ENCODE measurements at places on chromosomes 4 and X.

DNA sequence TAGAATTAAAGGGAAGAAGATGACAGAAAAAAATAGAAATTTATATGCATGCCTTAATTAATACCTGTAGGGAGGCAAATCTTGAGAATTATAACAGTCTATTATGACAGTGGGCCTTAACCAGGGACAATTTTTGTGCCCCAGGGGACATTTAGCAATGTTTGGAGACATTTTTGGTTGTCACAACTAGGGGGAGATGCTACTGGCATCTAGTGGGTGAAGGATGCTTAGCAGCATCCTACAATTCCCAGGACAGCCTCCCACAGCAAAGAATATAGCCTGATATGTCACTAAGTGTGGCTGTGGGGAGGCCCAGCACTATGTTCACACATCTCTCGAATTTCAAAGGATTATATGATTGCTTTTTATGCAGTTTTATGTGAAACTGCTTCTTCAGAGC is 10.5 kb downstream of the GPR82 start:
- DNase-seq = no peak
- H3K36me3 ChIP-seq = peaks cover 2% of the 10 kb centered on the region
- peaks cover 15% of the 10 kb centered on the region for H3K4me1 ChIP-seq
- H3K4me3 ChIP-seq = no peak overlapping the region
- peak overlapping the region; percentile 16 for H3K27ac ChIP-seq

- H3K4me1 ChIP-seq = peaks cover 12% of the 10 kb centered on the region
- H3K27ac ChIP-seq = peak overlapping the region; percentile 92
- peak; percentile 39 for DNase-seq
- no peak overlapping the region for H3K4me3 ChIP-seq
- H3K27me3 ChIP-seq = no peaks in the 10 kb centered on the region
Observed at GRCh38 chrX:49291615-49292337, 11.7 kb upstream of the GAGE10 start.

- H3K27me3 ChIP-seq = peaks cover 30% of the 10 kb centered on the region
- no peak overlapping the region for H3K27ac ChIP-seq
- no peak overlapping the region for H3K4me3 ChIP-seq
Observed at GRCh38 chr4:155428128-155428527, 51.4 kb upstream of the MAP9 start.

DNA sequence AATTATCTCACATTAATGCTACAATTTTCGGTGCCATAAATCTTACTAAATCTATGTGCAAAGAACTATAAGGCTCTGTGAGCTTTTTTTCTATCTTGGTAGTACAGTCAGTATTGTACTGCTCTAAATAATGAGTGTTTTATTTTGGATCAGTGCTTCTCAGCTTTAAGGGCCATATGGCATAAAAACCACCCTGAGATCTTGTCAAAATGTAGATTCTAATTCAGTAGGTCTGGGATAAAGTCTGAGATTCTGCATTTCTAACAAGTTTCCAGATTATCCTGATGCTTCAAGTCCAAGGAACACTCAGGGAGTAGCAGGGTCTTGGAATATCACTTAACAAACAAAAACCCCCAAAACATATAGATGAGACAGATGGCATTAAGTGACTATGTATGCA is 486.5 kb downstream of the GRXCR1 start:
- no peak for DNase-seq
- H3K4me3 ChIP-seq = no peak overlapping the region
- H3K4me1 ChIP-seq = no peaks in the 10 kb centered on the region
- no peak overlapping the region for H3K27ac ChIP-seq

- no peak overlapping the region for H3K27ac ChIP-seq
- no peaks in the 10 kb centered on the region for H3K36me3 ChIP-seq
- no peaks in the 10 kb centered on the region for H3K4me1 ChIP-seq
- no peak for DNase-seq
Observed at GRCh38 chrX:127207326-127207725, 387.8 kb downstream of the PRR32 start.

GRCh38 chr4:4914965-4915845 is 55.7 kb downstream of the MSX1 start:
- no peak for DNase-seq
- no peak overlapping the region for H3K4me3 ChIP-seq
- peaks cover 7% of the 10 kb centered on the region for H3K27me3 ChIP-seq
- no peaks in the 10 kb centered on the region for H3K36me3 ChIP-seq
- H3K4me1 ChIP-seq = no peaks in the 10 kb centered on the region
- H3K27ac ChIP-seq = no peak overlapping the region

GRCh38 chr4:60962286-60962685 is 237.8 kb upstream of the ADGRL3 start:
- H3K27ac ChIP-seq = no peak overlapping the region
- H3K4me3 ChIP-seq = no peak overlapping the region
- no peak for DNase-seq
- no peaks in the 10 kb centered on the region for H3K4me1 ChIP-seq

- no peaks in the 10 kb centered on the region for H3K4me1 ChIP-seq
- H3K36me3 ChIP-seq = no peaks in the 10 kb centered on the region
- DNase-seq = no peak
Observed at GRCh38 chrX:46044486-46044885, 500.7 kb downstream of the ZNF674 start.

DNA sequence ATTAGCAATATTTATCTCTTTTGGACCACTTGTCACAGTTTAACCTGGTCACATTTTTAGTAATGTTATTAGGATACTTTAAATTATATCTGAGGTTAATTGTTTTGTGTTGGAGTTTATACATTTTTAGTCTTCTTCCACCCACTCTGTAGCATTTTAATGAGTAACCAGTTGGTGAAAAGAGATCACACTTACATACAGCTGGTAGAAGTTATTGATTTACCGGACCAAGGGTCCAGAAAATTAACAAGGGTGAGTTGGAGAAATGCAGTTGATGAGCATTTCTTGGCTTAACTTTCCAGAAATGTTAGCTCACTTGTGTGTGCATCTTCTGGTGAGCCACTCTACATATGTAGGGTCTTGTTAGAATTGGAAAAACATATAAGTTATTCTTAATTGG is 219.6 kb downstream of the GRXCR1 start:
- no peak for DNase-seq
- H3K36me3 ChIP-seq = no peaks in the 10 kb centered on the region
- no peak overlapping the region for H3K4me3 ChIP-seq
- H3K27ac ChIP-seq = no peak overlapping the region
- no peaks in the 10 kb centered on the region for H3K4me1 ChIP-seq

GRCh38 chr4:138190452-138190858 is 51.7 kb downstream of the SLC7A11 start:
- H3K27ac ChIP-seq = no peak overlapping the region
- H3K27me3 ChIP-seq = no peaks in the 10 kb centered on the region
- DNase-seq = no peak
- H3K4me3 ChIP-seq = no peak overlapping the region
- no peaks in the 10 kb centered on the region for H3K4me1 ChIP-seq

GRCh38 chr4:166827629-166828028 is 406.7 kb downstream of the SPOCK3 start:
- DNase-seq = no peak
- H3K36me3 ChIP-seq = no peaks in the 10 kb centered on the region
- H3K27me3 ChIP-seq = no peaks in the 10 kb centered on the region

DNA sequence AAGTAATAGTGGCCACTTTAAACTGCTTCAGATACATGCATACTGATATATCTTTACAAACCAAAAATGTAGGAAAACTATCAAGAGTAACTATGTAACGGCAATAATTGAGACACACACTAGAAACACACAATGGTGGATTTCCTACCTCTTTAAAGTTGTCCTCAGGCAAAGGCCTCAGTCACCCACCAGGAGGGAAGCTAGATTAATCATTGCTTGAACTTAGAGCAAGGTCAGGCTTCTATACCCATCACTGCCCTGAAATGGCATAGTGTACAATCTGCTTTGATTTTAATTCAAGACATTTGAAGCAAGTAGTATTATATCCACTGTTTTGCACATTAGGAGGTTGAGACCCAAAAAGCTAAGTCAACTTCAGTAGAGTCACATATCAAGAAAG is 110.9 kb downstream of the AREG start:
- H3K4me1 ChIP-seq = no peaks in the 10 kb centered on the region
- no peaks in the 10 kb centered on the region for H3K36me3 ChIP-seq
- H3K4me3 ChIP-seq = no peak overlapping the region
- no peak for DNase-seq

DNA sequence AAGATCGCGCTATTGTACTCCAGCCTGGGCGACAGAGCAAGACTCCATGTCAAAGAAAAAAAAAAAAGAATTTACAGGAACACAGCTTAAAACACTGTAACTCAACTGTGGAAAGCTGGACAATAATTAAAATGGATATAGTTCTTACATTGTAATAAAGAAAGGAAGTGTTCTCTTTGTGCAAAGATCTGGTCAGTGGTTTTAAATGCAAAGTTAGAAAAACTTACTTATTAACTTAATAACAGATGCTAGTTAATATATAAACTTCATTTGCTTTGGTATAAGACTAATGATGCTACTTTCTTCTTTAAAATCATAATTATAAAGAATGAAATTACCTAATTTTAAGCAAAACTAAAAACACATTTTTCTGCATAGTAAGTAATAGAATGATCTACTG is 2024.1 kb upstream of the TENM3 start:
- no peaks in the 10 kb centered on the region for H3K27me3 ChIP-seq
- H3K4me1 ChIP-seq = no peaks in the 10 kb centered on the region

- peaks cover 13% of the 10 kb centered on the region for H3K36me3 ChIP-seq
- H3K4me3 ChIP-seq = no peak overlapping the region
- H3K4me1 ChIP-seq = peaks cover 33% of the 10 kb centered on the region
- peak overlapping the region; percentile 88 for H3K27ac ChIP-seq
- no peaks in the 10 kb centered on the region for H3K27me3 ChIP-seq
- DNase-seq = no peak
Observed at GRCh38 chr4:145132511-145133098, 34.5 kb downstream of the ABCE1 start.

- no peak overlapping the region for H3K27ac ChIP-seq
- peaks cover 44% of the 10 kb centered on the region for H3K27me3 ChIP-seq
- no peaks in the 10 kb centered on the region for H3K36me3 ChIP-seq
- no peaks in the 10 kb centered on the region for H3K4me1 ChIP-seq
- no peak for DNase-seq
Observed at GRCh38 chr4:27066591-27066990, 205.9 kb downstream of the STIM2 start.

- H3K36me3 ChIP-seq = no peaks in the 10 kb centered on the region
- no peak for DNase-seq
- no peaks in the 10 kb centered on the region for H3K27me3 ChIP-seq
- H3K4me1 ChIP-seq = peaks cover 17% of the 10 kb centered on the region
- no peak overlapping the region for H3K4me3 ChIP-seq
- no peak overlapping the region for H3K27ac ChIP-seq
Observed at GRCh38 chr4:105162123-105162796, 15.6 kb downstream of the TET2 start.

DNA sequence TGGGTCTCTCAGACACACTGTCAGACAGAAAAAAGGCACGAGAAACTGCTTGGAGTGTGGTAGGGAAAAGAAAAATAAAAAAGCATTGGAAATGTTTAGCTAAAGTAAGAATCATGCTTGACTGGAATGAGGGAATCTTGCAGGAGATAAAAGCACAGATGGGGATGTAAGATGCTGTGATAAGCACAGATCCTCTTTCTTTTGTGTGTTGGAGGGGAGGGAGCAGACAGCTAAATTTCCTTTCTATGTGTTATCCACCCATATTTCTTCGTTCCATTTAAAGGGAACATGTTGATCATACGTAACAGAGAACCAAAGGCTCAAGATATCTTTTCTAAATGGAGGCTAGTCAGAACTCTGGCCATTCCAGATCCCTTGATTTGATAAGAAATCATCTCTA is 614.0 kb upstream of the LCORL start:
- H3K36me3 ChIP-seq = peaks cover 2% of the 10 kb centered on the region
- DNase-seq = no peak
- H3K27me3 ChIP-seq = peaks cover 12% of the 10 kb centered on the region

GRCh38 chrX:118022753-118023152 is 93.9 kb downstream of the KLHL13 start:
- H3K4me3 ChIP-seq = no peak overlapping the region
- H3K27ac ChIP-seq = no peak overlapping the region
- no peaks in the 10 kb centered on the region for H3K36me3 ChIP-seq

- no peaks in the 10 kb centered on the region for H3K36me3 ChIP-seq
- no peaks in the 10 kb centered on the region for H3K27me3 ChIP-seq
- no peak overlapping the region for H3K27ac ChIP-seq
- peaks cover 18% of the 10 kb centered on the region for H3K4me1 ChIP-seq
Observed at GRCh38 chr4:145069361-145069760, 28.6 kb downstream of the ANAPC10 start.

DNA sequence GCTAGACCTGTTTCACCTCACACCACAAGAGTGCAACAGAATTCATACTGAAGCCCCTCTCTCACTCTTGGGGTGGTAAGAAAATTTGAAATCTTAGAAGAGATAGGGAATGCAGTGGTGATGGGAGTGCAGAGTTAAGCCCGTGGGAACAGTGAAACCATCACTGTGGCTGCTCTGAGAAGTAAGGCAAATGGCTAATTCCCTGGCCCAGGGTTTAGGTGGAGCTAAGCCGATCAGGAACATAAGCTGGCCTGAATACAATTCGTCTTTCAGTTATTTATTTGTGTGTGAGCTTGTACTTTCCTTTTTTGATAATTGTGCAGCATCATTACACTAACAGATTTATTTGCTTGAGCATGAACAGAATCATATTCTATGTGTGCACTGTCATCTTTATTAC is 1070.6 kb downstream of the STPG2 start:
- H3K27me3 ChIP-seq = no peaks in the 10 kb centered on the region
- no peak overlapping the region for H3K27ac ChIP-seq
- DNase-seq = no peak
- no peaks in the 10 kb centered on the region for H3K4me1 ChIP-seq
- no peaks in the 10 kb centered on the region for H3K36me3 ChIP-seq

DNA sequence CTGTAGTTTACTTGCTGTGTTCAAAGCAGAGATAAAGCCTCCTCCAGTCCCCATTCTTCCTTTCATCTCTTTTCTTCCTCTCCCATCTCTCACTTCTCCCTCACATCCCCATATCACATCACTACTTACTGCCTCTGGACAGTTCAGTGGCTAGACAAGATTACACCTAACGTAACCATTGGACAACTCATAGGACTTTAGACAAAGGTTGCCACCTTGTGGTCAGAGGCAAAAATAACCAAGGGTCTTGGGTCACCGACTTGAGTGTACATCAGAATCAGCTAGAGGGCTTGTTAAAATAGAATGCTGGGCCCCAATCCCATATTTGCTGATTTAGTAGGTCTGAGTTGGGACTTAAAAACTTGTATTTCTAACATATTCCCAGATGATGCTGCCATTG is 109.3 kb upstream of the DGKK start:
- no peak for DNase-seq
- H3K4me1 ChIP-seq = peaks cover 2% of the 10 kb centered on the region
- H3K36me3 ChIP-seq = no peaks in the 10 kb centered on the region
- H3K27me3 ChIP-seq = peaks cover 15% of the 10 kb centered on the region

GRCh38 chr4:23889814-23890341 is at the start of gene PPARGC1A:
PPARGC1A (minus strand) TSS chr4:23890047; CDS start chr4:23889957, 90 bp downstream.
- H3K27me3 ChIP-seq = peaks cover 8% of the 10 kb centered on the region
- DNase-seq = no peak
- peaks cover 8% of the 10 kb centered on the region for H3K4me1 ChIP-seq
- no peak within 1 kb of the TSS for H3K27ac ChIP-seq

DNA sequence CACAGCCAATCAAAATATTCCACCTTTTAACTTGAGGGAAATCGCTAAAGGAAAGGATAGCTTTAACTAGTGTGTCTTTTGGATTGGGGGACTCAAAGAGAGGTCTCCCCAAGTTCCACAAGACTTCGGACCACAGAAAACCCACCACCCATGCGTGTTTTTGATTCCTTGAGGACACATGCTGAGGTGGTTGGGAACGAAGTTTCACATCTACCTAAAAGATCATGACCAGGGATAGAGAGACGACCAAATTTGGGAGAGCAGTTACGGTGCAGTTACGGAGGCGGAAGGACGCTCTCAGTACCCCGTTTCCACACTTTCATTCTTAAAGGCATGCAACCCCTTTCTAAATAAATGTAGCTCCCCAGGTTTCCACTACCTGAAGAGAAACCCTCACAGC is 1.1 kb downstream of the PCYT1B start:
- H3K4me3 ChIP-seq = no peak overlapping the region
- H3K27ac ChIP-seq = no peak overlapping the region
- H3K36me3 ChIP-seq = no peaks in the 10 kb centered on the region
- H3K27me3 ChIP-seq = peaks cover 15% of the 10 kb centered on the region
- no peak for DNase-seq
- H3K4me1 ChIP-seq = peaks cover 13% of the 10 kb centered on the region
